Liver (tissue), 10 donors: ENCODE measurements at places on chromosomes 7 and 10. TPM values are rescaled to one million over a fixed set of nuclear protein-coding genes. Genes with fewer than 3 reads are reported as not detected.

- no peak for DNase-seq
These were observed 33.8 kb upstream of the SFMBT2 start for GRCh38 chr10:7444551-7445121.

- no peak for DNase-seq
These were observed 10.5 kb downstream of the CAV2 start for GRCh38 chr7:116509982-116510579.

The COMTD1 gene
- total RNA-seq, result 6.5 TPM

- DNase-seq, result no peak
These were observed 1.1 kb downstream of the GPRIN2 start for GRCh38 chr10:46555366-46555712.

GRCh38 chr10:42987575-42987974 lies 89.3 kb upstream of the RET start:
- no peak for DNase-seq

DNA sequence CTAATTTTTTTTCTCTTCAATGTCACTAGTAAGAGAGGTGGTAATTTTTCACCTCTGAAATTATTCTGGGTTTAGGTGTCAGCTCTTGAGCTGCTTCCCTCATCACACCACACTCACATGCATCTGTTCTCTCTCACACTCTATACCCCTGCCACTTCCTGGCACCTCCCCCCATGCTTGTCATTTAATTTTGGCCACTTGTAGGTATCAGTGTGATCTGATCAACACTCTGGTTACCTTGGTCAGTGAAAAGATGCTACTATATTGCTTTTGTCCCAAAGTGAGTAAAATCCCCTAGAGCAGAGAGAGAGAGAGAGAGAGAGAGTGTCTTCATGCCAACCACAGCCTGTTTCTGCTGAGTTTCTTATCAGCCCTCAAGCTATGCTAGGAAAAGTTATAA lies 42.5 kb downstream of the STK17A start:
- DNase-seq, result no peak

DNA sequence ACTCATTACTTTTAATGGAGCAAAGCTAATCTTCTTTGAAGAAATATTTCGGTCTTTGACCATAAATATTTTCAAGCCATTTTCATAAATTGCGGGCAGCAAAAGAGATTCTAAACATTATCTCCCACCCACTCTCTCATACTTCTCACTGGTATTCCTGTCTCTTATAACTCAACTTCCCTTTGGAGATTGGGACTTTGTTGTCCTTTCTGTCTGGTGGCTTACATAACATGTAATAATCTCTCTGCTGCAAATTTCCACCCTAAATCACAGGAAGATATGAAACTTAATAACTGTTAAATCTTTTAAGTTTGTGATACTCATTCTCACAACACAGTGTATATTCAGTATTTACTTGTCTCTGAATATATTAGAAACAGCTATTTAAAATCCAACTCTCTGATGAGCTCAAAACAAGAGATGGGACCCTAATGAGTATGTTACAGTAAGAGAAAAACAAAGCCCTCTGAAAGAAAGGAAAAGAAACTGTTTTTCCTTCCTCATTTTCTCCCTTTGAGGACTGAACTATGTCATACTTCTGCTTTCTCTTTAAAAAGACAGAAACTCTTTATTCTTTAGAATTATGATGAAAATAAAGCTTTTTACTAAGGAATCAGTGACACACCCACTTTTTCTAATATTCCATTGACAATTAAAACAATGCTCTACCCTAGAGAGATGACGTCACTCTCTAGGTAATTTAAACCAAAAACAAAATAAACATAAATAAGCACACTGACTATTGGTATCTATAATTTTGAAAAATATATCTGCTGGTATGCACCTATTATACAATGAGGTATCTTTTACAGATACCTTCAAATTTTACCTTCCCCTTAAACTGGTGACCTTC lies 14.7 kb downstream of the CALCR start:
- no peak for DNase-seq

The TRIL gene
- total RNA-seq, result 0.67 TPM

DNA sequence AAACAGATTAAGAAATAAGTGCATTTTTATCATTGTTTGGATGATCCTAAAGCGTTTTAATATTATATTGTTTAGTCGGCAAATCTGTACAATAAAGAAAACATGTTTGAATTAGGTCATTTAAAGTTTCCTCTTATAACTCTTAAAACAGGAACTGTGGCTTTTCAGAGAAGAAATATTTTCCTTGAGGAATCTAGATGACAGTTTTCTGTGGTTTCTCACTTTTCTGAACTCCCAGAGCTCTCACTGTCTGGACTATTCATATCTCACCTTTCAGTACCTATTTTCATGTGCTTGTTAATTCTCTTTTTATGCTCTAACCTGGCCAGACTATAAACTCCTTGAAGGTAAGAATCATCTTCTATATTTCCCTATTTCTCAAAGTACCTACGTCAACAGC lies 135.1 kb downstream of the CHN2 start:
- DNase-seq, result no peak

DNA sequence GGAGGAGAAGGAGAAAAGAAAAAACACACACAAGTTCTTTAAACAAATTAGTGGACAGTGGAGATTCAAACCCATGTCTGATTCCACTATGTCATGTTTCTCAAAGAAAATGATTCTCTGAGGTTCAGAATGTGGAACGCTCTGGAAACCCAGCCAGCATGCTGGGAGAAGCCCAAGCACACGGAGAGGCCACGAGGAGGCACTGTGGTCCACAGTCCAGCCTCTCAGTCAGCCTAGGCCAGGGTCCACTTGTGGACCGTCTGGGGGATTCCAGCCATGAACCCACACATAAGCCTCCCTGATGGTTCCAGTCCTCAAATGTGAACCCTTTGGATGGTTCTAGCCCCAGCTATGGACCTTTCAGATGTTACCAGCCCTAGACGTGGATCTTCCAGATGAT lies 73.4 kb downstream of the CAV1 start:
- DNase-seq, result no peak

- no peak for DNase-seq
These were observed 86.9 kb downstream of the CARD11 start for GRCh38 chr7:2956526-2957368.

DNA sequence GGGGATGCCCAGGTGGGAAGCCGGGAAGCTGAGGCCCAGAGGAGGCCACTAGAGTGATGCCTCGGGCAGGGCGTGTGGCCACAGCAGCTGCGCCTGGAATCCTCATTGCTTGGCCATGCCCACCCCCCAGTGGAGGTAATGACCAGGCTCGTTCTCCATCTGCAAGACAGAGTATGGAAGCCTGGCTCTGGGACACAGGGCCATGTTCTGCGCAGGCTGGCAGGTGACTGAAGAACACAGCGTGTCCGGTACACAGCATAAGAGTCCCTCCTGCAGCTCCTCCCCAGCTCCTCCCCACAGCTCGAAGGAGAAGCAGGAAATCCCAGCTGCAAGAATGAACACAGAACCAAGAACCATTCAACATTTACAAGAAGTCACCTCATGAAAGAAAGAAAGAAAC lies 64.8 kb downstream of the SMURF1 start:
- DNase-seq, result no peak

GRCh38 chr10:123136221-123136805 lies 543 bp downstream of the HMX3 start:
- no peak for DNase-seq

DNA sequence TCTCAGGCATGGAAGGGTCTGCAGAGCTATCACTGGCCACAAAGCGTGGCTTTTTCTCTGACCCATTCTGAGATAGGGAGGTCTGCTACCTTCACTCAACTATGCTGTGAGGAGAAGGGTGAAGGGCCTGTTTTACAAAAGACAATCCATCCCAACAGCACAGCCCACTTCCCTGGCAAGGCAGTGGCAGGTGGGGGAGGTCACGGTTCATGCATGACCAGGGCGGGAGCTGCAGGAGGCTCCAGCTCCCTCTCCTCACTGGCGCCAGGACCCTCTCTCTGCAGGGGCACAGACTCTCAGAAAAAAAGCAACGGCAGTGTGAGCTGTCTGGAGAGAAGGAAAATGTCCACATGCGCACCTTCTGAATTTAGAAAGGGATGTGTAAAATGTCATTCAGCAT lies 28.5 kb downstream of the GRB10 start:
- no peak for DNase-seq

The STAG3 gene
- 0.28 TPM for total RNA-seq

- no peak for DNase-seq
These were observed 98.4 kb downstream of the GNAT3 start for GRCh38 chr7:80413383-80413945.

The NODAL gene
- not detected for total RNA-seq

The OAT gene
- total RNA-seq, result 255 TPM

GRCh38 chr10:89649051-89649450 lies 4.0 kb upstream of the PANK1 start:
- DNase-seq, result no peak

DNA sequence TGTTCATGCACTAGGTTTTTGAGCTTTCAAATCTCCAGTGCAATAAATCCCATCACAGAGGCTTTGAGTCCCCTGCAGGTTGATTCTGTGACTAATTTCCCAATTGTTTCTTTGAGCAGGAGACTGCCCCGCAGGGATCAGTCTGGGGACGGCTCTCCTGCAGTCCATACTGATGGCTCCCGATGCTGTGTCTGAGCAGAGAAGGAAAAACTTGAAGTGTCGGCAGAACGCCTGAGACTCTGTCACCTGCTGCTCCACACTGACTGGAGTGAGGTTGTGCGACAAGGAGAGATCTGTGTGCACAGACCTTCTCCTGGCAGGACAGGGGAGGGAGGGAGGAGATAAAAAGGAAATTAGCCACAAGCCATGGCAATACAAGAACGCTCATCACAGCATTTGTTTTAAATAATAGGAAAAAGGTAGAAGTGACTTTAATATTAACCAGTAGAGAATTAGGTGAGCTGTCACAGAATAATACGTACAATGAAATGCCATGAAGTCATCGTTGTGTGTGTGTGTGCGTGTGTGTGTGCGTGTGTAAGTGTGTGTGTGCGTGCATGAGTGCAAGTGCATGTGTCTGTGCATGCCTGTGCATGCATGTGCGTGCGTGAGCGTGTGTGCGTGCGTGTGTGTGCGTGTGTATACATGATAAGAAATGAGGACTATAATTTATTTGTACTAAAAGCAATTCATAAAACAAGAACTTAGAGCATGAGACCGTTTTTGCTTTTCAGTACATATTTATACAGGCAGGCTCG lies 38.2 kb downstream of the HTR5A start:
- no peak for DNase-seq

The CRYGN gene
- under 0.01 TPM for total RNA-seq

DNA sequence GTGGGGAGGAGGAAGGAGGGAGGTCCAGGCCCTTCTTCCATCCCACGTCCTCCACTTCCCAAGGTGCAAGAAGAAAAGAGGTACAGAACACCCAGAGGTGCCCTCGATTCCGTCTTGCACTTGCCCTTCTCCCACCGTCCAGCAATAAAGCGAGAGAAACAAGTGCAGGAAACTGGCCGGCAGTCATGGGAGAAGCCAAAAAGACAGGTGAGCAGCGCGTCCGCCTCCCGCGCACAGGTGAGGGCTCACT lies 1.3 kb downstream of the C10orf95 start:
- no peak for DNase-seq

DNA sequence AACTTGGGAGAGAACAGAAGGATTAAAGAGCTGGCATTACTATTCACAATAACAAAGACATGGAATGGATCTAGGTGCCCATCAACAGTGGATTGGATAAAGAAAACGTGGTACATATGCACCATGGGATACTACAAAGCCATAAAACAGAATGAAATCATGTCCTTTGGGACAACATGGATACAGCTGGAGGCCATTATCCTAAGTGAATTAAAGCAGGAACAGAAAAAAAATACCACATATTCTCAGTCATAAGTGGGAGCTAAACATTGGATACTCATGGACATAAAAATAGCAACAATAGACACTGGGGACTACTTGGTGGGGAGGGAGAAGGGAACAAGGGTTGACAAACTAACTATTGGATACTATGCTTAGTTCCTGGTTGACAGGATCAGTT lies 133.2 kb upstream of the ITGB1 start:
- DNase-seq, result no peak

- no peak for DNase-seq
These were observed 81.8 kb downstream of the ZNF277 start for GRCh38 chr7:112288301-112288700.
